Omental fat pad (tissue), 4 donors: ENCODE measurements at places on chromosomes 4 and X. TPM values are rescaled to one million over a fixed set of nuclear protein-coding genes. Genes with fewer than 3 reads are reported as not detected.

GRCh38 chr4:82711158-82711785 is 87.3 kb downstream of the SCD5 start:
- DNase-seq = no peak

DNA sequence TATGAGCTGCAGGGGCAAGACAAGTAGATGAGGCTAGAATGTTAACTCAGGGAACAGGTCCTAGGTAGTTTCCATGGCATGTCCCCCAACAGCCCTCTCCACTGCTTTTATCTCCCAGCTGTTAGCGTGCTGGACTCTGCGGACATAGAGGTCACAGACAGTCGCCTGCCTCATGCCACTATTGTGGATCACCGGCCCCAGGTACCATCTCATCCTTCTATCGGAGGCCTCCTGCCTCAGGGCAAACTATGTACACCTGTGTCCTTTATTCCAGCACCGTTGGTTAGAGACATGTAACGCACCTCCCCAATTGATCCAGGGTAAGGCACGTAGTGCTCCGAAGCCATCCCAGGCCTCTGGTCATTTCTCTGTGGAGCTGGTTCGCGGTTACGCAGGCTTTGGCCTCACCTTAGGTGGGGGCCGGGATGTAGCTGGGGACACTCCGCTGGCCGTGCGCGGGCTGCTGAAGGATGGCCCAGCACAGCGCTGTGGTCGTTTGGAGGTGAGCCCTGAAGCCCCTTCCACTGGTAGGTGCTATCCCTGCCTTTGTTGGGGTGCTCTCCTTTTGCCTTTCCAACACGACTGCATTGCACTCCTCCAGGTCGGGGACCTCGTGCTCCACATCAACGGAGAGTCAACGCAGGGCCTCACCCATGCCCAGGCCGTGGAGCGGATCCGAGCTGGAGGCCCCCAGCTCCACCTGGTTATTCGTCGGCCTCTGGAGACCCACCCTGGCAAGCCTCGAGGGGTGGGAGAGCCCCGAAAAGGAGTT is 2.2 kb downstream of the MAGIX start:
- DNase-seq = no peak

DNA sequence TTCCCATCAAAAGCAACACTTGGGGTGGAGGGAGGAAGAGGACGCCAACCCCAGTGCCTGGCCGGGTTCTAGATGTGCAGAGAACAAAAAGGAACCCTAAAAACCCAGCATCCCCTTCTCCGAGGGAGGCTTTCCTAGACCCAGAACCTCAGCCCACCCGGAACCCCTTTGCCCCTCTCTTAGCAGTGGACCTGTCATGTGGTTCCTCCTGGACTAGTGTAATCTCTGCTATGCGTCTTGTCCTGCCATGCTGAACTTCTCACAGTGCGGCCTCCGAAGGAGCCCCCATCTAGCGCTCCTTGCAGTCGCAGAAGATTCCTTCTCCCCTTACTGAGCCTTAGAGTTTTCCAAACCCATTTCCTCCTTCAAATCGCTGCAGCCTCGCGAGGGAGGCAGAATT is 1.1 kb upstream of the PRRG3 start:
- no peak for DNase-seq

DNA sequence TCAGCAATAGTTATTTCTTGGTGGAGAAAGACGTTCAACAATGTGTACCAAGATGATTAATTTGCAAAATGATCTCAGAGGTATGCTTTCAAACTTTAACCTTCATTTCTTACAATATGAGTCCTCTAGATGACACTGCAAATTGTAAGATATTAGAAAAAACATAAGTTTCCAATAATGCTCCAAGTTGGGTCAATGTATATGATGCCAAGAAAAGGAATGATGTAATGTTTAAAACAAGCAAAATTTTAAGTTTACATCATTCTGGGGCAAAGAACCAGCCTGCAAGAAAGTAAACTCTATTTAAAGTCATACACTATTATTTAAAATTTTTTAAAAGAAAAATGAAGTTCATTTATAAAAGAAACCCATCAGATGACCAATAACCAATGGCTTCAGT is 56.1 kb downstream of the PRSS12 start:
- no peak for DNase-seq

DNA sequence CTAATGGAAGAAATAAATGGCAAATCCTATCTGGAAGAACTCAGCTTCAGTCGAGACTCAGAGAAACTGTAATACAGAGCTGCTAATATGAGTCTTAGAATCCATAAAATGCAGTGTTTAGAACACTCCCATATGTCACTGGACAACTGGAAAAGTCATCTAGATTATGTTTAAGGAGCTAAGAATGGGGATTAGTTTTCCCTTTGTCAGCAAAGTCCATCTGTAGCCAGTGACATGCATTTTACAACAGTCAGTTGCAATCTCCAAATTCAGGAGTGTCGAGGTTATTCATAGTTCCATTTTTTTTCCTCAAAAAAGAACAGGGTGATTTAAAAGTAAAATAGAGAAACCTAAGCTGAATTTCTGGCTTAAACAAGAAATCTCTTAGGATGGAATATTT is 516.6 kb upstream of the GALNT7 start:
- no peak for DNase-seq

- DNase-seq = no peak
These were observed 3.2 kb downstream of the CFAP99 start for GRCh38 chr4:2421928-2422327.

- no peak for DNase-seq
These were observed 3.9 kb downstream of the LOC101059915 start for GRCh38 chrX:71671043-71671780.

DNA sequence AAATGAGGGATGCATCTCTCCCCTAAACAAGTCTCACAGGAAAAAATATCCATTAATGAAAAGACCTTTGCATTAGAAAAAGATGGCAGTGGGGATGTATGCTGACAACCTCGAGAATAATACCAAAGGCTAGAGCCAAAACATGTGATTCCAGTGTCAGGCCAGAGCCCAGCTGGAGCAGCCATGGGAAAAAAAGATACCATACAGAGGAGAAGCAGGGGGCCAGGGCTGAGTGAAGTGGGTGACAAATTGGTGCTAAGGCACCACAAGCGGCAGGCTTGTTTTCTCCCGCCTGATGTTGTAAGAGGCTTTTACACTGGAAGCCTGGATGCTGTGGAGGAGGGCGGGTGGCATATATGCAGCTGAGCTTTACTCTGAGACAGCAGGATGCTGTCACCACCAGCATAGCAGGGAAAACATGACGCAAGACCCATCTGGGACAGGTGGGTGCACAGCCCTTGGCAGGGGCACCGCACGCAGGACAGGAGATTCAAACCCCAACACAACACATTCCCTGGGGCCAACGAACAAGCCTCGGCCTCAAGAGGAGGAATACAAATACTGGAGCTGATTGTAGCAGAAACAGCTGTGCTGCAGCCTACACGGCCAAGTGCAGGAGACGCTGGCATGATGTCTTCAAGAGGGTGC is 91.9 kb downstream of the TSPAN5 start:
- DNase-seq = no peak

DNA sequence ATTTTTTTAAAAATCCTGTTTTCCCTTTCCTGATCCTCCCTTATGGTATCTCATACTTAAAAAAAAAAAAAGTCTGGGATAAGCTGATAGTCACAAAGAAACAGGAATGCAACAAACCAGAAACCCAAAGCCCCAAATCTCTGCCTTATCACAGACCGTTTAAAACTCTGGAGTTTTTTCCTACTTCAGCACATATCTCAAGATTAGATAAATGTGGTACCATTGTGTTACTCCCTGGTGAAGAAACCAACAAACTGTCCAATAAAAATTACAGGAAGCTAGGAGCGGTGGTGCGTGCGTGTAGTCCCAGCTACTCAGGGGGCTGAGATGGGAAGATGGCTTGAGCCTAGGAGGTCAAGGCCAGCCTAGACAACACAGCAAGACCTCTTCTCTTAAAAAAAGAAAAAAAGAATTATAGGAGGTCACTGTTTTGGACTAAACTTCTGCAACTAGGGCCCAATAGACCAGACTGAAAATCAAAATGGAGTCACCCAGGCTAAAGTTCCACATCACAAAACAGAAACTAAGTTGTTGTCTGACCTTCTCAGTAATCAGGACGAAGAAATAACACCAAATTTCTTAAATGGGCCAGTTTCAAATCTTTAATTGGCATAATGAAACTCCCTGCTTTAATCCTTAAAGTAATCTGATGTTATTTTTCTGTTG is 51.9 kb downstream of the RBM47 start:
- no peak for DNase-seq

DNA sequence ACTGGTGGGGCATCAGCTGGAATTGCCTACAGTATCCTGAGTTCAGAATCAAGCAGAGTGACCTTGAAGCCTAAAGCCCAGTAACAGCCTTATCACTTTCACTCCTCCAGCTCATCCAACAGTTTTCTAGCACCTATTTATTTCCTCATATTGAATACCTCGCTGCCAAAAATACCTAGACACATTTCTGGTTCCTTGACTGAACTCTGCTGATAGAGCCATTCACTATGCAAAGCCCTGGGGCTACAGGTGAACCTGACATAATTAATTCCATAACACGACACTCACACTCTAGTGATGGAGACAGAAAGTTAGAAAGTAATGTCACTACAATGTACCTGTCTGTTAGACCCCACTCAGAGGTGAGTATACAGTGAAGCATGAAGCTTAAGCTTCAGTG is 149.0 kb upstream of the STX18 start:
- DNase-seq = no peak

- no peak for DNase-seq
These were observed 25.2 kb upstream of the G3BP2 start for GRCh38 chr4:75698162-75698962.

DNA sequence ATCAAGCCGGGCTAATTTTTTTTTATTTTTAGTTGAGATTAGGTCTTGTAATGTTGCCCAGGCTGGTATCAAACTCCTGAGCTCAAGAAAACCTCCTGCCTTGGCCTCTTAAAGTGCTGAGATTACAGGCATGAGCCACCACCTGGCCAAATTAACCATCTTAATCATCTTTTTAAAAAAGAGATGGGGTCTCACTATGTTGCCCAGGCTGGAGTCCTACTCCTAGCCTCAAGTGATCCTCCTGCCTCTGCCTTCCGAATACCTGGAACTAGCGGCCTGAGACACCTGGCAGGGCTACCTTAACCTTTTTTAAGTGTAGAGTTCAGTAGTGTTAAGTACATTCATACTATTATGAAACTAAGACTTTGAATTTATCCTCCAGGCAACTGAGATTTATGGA is 1.7 kb upstream of the RPS3A start:
- DNase-seq = no peak

- DNase-seq = no peak
These were observed 22.2 kb downstream of the RBPJ start for GRCh38 chr4:26343038-26343398.

DNA sequence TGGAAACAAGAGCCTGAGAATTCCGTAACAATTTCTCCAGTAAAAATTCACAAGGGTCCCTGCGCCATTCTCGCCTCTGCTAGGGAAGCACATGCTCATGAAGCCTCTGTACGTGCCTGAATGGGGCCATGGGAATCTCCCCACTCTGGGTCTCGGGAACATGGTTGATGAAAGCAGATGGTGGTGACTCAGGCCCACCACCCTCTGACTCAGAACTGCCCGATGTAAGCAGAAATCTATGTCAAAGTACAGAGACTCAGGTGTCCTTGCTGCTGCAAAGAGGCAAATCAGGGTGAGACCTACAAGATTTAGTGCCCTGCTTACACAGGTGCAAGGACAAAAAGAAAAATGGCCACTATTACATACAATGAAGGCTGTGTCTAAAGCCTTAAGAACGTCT is 65.0 kb downstream of the SCD5 start:
- DNase-seq = no peak

DNA sequence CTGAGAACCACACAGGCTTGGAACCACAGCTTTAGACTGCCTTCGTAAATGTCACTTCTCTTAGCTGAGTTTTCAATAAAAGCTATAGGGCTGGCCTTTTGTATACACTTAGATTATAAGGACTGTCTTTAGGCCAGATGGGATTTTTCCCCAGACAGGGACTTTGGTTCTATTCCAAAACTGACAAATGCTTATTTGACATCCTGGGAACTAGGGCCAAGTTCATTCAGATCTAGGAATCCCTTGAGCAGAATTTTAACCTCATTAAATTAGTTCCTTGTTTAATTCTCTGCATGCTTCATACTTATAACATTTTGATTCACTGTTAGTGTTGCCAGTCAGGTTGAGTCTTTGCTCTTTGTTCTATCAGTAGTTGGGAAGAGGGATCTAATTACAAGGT is 23.1 kb downstream of the ZRSR2 start:
- DNase-seq = no peak

- DNase-seq = no peak
These were observed 36.0 kb downstream of the FUNDC1 start for GRCh38 chrX:44506678-44507077.

- DNase-seq = no peak
These were observed 137.0 kb downstream of the KCNIP4 start for GRCh38 chr4:21811565-21811964.

GRCh38 chr4:26060286-26060685 is 146.3 kb downstream of the SMIM20 start:
- no peak for DNase-seq

GRCh38 chrX:63747331-63747730 is 37.7 kb downstream of the ARHGEF9 start:
- no peak for DNase-seq

DNA sequence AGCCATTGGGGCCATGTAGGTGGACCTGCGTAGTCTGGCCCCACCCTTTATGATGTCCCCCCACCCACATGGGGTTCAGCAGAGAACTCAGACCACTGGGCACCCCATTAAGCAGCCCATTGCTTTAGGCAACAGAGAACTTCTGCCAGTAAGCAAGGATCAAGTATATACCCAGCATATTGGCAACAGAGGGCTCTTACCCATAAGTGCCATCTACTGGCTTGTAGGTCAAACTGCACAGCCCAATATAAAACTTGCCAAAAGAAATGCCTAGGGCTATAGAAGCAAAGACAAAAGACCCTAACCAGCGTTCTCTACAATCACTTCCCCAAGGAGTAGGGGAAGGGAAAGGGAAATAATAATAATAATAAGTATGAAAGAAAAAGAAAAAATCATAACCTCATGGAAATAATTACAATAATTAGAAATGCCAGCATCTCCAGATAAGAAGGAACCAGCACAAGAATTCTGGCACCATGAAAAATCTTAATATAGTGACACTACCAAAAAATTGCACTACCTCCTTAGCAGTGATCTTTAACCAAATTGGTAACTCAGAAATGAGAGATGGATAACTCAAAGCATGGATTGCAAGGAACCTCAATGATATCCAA is 1090.7 kb downstream of the FAT4 start:
- no peak for DNase-seq

CDKL5 gene
- total RNA-seq = 4.5 TPM

GSX2 gene
- not detected for total RNA-seq

ZNF185 gene
- total RNA-seq = 7.0 TPM

RBPJ gene
- 112 TPM for total RNA-seq

XAGE2 gene
- total RNA-seq = not detected

SH3RF1 gene
- 27.3 TPM for total RNA-seq

TRO gene
- 15.9 TPM for total RNA-seq

CXorf49 gene
- not detected for total RNA-seq

UGT8 gene
- not detected for total RNA-seq

ATP8A1 gene
- 14.0 TPM for total RNA-seq

PDCL2 gene
- total RNA-seq = not detected

TLR10 gene
- 2.5 TPM for total RNA-seq

ZCCHC12 gene
- 0.72 TPM for total RNA-seq

CRLF2 gene
- 0.50 TPM for total RNA-seq
